ENCODE measurements at places on chromosomes 5 and 9.

DNA sequence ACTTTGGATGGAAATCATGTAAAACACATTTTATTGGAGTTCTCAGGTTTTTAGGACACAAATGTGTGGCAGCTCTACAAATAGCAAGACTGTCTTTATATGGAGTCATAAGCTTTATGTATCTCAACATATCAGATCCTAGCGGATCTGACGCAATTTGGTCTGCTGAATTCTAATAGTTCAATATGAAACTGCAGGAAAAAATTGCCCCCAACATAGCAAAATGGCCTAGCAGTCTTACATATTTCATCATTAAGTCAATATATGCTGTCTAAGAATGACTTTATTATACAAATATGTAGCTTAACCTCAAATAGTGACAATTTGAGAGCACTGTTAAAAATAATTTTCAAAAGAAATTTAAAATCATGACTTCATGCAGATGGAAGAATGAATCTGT lies 244.3 kb downstream of the TAF11L14 start:
- no peak for DNase-seq

DNA sequence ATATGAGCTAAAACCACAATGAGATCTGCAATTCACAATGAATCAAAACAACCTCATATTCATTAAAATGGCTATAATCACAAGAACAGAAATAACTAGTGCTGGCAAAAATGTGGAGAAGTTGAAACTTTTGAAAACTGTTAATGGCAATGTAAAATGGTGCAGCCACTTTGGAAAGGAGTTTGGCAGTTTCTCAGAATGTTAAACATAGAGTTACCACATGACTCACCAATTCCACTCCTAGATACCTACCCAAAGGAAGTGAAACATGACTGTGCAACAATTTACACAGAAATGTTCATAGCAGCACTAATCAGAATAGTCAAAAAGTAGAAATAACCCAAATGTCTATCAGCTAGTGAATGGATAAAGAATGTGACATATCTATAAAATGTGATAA lies 862.2 kb downstream of the DTWD2 start:
- DNase-seq, result no peak

- DNase-seq, result no peak
Measured at GRCh38 chr5:178557416-178557815, 32.8 kb downstream of the COL23A1 start.

- DNase-seq, result no peak
Measured at GRCh38 chr5:147965715-147966114, 59.4 kb upstream of the C5orf46 start.

DNA sequence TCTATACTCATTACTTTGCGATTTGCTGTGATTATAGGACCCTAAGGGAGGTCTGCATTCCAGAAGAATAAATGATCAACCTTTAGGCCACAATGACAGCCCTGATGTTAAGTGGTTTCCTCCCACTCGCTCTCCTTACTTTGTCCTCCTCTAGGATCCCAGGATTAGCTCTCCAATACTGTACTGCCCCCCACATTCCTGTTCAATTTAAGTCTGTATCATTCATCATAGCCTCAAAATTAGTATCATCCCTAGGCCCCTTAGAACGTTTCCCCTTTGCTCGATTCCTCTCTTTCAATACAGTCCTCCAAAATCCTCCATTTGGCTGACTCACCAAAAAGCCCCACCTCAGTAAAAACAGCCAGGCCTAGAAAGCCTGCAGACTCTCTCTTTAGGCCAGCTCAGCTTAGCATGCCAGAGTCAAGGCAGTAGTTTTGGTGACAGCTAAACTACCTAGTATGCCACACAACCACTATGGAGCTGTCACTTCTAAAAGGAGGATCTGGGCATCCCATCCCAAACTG lies 24.4 kb downstream of the RNF145 start:
- no peak for DNase-seq

DNA sequence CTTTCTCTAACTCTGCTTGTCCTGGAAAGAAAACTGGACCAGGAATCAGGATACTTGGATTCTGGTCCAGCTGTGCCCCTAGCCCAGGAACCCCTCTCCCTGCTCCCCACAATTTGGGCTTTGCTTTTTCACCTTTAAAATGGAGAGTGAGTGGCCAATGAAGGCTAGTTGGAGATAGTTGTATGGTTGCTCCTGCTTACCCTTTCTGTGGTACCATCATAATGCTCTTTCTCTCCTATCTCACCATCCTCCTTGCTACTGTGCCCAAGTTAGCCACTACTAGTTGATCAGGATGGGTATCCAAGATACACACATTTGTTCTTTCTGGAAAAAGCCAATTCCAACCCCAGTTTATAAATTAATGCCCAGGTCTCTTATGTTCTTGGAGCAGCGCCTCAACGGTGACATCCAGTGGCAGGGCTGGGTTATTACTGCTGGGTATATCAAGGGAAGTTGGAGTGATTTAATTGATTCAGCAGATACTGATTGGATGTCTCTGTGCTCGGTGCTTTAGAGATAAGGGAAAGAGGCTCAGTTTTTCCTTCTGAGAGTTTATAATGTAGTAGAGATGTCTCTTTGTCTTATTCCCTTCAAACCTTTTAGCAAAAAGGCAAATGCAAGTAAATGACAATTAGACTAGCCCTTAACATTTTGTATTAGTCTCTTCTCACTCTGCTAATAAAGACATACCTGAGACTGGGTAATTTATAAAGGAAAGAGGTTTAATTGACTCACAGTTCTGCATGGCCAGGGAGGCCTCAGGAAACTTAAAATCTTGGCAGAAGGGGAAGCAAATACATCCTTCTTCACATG lies 38.5 kb downstream of the FAXDC2 start:
- DNase-seq, result no peak

DNA sequence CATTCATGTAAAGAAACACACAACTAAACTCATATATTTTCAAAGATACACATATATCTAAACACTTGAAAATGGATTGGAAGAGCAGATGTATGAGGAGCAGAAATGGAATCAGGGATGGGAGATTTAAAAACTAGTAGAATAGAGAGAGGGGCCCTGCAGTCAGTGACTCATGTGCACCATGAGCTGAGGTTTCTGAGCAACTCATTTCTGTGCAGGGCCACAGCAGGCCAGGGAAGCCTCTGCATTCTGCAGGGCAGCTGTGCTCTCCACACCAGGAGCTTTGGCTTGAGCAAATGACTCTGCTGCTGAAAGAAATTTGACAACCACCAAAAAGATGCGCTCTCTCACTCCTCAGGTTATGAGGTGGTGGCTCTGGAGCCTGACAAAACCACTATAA lies 27.1 kb downstream of the LHX6 start:
- no peak for DNase-seq

DNA sequence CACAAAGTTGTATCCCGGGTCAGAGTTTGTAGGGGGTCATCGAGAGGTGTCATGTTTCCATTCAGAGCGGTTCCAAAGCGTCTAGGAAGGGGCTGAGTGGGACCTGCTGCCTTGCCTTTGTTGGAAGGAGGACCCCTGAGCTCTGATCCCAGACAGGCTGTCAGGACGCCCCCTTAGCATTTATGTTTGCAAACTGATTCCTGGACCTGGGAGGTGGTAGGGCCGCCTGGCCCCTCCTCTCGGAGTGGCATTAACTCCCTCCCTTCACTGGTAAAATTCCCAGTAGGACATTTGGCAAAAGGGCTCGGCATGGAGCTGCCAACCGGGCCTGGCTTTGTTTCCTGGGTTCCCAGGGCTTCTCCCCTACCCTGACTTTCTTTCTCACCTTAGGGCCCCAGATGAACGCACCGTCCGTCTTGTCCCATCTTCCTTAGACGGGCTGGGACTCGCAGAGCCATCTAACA lies 2.5 kb downstream of the JADE2 start:
- DNase-seq, result no peak

DNA sequence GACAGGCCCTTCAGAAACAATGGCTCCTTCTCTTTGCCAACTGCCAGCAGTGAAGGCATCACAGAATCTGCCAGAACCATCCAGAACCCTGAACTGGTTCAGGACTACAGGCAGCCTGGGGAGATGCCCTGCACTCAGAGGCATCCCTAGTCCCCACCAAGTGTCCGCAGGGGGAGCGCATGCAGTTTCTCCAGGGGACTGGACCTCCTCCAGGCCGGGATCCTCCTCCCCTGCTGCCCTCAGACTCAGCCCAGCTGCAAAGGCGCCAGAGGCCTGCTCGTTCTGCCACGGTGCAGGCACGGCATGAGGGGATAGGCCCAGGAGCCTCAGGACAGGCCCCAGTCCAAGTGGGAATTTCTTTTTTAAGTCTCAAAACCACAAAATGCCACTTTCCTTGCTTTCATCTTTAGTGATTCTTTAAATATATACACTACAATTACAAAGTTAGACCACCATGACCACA lies 72.0 kb downstream of the SEMA4D start:
- DNase-seq, result no peak

DNA sequence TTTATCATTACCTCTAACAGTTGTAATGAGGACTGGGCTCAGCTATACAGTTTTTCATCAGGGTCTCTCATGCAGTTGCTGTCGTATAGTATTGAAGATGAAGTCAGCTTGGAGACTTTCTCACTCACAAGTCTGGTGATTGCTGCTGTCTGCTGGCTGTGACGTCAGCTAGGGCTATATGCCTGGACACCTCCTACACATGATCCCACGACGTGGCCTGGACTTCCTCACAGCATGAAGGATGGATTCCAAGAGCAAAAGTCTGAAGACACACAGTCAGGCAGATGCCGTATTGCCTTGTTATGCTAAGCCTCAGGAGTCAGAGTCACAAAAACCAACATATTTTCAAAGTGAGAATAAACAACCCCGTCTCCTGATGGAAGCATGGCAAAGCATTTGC lies 193.3 kb downstream of the LURAP1L start:
- no peak for DNase-seq

- no peak for DNase-seq
Measured at GRCh38 chr9:33820231-33820745, 3.3 kb downstream of the UBE2R2 start.

DNA sequence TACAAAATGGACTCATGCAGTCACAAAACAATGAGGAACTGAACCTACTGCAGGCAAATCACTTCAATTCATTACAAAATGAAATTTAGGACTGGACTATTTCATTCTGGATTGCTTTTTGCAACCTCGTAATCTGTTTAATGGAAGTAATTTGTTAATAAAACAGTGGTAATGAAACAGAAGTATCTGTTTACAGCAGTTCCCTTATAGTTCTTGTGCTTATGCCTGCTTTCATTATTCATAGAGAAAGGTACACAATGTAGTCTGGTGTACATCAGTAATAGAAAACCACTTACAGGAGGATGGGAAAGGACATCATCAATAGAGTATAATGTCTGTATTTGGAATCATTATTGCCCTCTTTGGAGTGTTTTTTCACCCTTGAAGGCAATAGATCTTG lies 389.2 kb upstream of the NUDT12 start:
- DNase-seq, result no peak

DNA sequence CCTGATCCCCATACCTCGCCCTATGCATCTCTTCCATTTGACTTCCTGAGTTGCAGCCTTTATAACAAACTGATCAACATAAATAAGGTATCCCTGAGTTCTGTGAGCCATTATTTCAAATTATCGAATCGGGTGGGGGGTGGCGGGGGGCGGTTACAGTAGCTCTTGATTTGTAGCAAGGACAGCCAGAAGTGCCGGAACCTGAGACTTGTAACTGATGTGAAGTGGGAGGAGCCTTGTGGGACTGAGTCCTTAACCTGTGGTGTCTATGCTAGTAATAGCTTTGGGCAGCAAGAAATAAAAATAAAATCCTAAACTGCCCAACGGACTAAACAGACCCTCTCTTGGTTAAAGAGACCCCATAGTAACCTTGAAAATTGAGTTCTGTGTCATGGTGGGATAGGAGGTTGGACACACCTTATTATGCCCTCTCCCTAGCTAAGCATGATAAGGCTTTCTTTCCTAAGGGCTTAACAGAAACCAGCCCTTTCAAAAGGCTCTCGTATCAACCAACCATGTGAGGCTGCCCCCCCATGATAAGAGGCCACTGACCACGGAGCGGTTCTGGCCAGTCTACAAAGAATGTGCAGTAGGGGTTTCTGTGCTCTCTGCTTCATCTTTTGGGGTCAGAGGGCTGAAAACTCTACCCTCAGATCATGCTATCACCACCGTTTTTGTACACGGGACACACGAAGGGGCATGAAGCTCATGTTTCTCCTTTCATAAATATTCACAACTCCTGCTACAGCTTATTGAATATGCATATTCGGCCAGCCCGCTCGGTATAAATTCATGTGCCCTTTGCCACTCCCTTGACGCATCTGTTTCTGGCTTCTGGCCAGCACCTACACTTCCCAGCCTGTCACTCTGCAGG lies 39.5 kb upstream of the IQGAP2 start:
- no peak for DNase-seq

Data from KG1 (cell line).